ENCODE measurements at places on chromosomes 2 and 18. TPM values are rescaled to one million over a fixed set of nuclear protein-coding genes. Genes with fewer than 3 reads are reported as not detected.
A peak's percentile ranks its signal among the peaks of the same experiment; 100 is the strongest.

Gene CAPN14
- 1.0 TPM for total RNA-seq

DNA sequence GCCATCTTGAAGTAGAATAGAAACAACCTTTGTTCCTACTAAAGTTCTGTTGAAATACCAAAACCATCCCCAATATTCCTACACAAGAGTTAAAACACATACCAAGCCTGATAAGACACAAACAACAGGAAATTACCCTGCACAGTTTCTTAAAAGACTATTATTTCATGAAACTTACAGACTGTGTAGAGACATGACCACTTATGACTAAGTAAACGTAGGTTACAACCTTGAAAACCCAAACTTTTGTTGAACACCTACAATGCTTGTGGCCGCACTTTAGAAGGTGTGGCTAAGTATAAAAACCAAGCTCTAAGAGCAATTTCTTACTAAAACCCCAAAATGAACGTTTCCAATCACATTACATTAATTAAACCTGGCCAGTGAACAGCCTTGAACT is 2.0 kb downstream of the SMAD2 start:
- no peak for DNase-seq

Gene C2orf78
- not detected for total RNA-seq

Gene SLC4A5
- total RNA-seq, result not detected

Gene MYL12B
- total RNA-seq, result 528 TPM

Gene NEU2
- not detected for total RNA-seq

DNA sequence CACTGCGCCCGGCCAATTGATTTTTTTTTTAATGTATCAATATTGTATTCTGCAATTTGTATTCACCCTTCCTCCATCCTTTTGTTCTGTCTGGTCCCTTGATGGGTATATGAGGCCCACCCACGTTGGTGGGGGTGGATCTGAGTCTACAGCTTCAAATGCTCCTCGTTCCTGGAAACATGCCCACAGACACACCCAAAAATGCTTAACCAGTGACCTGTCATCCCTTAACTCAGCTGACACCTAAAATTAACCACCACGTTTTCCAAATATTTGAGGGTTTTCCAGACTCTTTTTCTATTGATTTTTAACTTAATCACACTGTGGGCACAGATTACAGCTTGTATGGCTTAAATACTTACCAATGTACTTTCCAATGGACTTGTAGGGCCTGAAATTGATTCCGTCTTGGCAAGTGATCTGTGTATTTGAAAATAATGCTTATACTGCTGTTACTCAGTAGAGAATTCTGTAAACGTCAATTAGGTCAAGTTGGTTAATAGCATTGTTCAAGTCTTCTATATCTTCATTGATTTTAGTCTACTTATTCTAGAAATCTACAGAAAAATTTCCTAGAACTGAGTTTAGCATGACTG is 34.4 kb upstream of the CYP27C1 start:
- DNase-seq, result peak; percentile 36

- no peak for DNase-seq
These were observed 38.9 kb upstream of the LDLRAD4 start for GRCh38 chr18:13179566-13180113.

DNA sequence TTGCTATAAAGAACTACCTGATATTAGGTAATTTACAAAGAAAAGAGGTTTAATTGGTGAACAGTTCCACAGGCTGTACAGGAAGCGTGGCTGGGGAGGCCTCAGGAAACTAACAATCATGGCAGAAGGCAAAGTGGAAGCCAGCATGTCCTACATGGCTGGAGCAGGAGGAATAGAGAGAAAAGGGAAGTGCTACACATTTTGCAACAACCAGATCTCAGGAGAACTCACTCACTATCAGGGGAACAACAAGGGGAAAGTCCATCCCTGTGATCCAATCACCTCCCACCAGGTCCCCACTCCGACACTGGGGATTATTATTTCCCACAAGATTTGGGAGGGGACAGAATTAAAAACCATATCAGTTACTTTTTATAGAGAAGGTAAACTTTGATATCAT is 273.5 kb upstream of the MMADHC start:
- DNase-seq, result no peak

DNA sequence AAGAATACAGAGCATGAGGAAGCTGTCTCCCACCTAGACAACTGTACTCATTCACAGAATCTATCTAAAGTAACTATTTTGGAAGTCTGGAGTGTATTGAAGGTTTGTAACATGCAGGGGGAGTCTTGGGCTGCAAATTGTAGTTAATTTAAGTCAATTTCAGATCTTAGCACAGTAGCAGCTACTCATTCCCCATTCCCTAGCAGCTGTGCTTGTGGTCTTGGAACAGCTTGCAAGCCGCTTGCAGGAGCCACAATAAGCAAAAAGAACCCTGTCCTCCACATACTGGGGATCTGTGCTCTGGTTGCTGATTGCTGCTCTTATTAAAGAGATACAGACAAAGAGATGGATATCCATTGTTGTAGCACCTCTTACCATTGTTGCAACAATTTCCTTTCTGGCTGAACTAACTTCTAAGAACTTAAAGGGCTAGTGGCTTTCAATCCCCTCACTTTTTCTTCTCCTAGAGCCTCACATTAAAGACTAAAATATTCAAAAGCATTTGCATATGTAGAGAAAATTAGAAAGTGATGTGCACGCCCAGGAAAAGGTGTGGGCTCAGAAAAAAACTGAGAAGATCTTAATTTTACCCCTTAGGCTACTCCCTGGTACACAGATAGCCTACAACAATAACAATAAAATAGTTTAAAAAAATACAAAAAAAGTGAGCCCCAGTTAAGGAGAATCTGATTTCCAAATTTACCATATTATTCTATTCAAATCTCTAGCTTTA is 1775.1 kb upstream of the PIK3C3 start:
- DNase-seq, result no peak

DNA sequence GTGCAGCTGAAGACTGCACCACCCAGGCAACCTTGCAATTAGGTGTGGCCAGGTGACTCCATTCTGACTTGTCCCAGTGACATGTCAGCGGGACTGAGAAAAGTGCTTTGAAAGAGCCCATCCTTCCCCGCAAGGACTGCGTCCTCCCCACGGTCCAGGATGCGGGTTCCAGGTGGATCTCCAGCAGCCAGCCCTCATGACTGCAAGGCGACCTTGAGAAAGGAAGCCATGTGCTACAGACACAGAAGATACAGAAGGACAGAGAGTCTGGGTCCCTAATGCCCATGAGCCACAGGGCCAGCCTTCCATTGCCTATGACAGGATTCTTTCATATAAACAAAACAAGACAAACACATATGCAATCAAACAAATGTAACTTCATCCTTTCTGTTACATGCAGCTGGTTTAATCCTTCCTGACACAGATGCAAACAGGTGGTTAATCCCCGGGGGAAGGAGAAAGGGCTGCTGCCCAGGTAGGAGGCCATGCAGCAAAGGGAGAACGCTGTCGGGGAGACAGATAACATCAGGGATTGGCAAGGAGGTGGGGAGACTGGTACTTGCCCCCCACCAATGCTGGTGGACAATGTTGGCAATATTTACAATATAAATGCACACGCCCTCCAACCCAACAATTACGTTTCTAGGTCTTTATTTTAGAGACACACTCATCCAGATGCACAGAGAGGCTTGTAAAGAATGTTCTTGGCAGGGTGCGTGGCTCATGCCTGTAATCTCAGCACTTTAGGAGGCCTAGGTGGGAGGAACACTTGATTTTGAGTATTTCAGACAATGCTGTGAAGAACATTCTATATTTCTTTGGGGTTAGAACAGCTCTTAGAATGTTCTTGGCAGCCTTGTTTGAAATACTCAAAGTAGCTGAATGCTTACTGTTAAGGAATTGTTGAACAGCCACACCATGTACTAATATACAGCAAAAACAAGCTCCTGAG is 64.8 kb downstream of the NCAPH start:
- no peak for DNase-seq

Gene AQP12B
- not detected for total RNA-seq

Gene CCL20
- total RNA-seq, result not detected

DNA sequence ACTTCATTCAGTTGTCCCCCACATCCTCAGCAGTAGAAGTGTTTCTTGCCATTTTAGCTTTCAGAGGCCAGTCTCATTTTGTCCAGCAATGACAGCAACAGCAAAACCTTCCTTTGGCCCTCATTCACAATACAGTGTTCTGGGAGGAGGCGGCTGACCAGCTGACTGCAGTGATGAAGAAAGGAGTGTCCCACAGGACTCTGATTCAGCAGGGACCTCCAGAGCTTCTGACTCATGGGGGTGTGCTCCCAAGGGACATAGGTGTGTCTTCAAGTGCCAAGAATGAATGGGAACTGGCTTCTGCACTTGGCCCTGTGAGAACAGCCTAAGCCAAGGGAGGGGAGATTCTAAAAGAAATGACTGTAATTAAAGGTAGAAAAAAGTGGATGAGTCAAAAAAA is 147.0 kb upstream of the PELI1 start:
- DNase-seq, result peak; percentile 61

Gene ACKR3
- 2.7 TPM for total RNA-seq

Gene IL36B
- total RNA-seq, result not detected

GRCh38 chr2:103991591-103991990 is 862.3 kb upstream of the POU3F3 start:
- DNase-seq, result no peak

Data from M059J (cell line).